Caco-2 (cell line): ENCODE measurements at places on chromosomes 2 and 18.
A peak's percentile ranks its signal among the peaks of the same experiment; 100 is the strongest.

DNA sequence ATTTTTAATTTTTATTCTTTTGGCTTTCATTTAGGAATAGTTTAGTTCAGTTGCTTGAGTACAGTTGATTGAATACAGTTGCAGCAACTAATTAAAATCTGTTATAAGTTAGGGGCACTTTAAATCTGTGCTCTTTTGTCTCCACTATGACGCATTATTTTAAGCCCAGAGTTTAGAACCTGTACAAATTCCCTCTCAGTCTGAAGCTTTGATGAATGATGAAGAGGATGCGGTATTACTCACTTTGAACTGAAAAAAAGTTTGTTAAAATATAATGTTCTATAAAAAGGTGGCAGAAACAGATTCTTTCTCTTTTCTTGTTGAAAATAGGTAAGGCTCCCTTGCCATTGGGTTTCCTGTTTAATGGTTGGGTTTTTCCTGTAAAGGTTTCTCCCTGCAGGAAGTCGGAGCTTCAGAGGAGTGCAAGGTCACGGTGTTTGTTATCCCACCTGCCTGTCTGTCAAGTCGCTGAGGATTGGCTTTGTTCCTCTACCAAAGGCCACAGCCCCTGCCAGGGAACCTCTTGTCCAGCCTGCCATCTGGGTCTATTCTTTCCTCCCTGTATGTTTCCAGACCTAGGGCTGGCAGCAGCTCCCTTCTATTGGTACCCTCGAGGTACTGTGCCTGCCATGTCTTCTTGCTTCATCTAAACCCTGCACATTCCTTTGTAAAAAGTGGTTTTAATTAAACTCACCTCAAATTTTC is 43.8 kb upstream of the FN1 start:
- DNase-seq: no peak

DNA sequence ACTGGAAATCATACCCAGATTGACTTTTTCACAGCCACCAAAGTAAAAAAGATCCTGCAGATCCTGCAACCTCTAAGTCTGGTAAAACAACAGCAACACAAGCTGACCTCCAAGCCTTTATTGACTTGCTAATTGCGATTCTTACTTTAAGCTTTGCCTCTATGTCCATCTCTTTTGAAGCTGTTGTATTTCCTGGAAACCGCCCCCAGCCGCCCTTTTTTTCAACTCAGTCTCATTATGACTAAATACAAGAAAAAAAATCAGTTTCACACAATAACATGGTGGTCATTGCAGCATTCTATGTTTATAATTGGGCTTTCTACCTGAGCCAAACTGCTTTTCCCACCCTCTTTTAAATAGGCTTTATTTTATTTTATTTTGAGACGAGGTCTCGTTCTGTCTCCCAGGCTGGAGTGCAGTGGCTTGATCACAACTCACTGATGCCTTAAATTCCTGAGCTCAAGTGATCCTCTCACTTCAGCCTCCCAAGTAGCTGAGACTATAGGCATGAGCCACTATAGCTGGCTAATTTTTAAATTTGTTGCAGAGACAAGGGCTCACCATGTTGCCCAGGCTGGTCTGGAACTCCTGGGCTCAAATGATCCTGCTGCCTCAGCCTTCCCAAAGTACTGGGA is 76.2 kb downstream of the MOGAT1 start:
- DNase-seq: no peak

GRCh38 chr18:75441896-75442295 is 14.4 kb upstream of the SMIM21 start:
- no peak for DNase-seq

GRCh38 chr2:47386551-47386950 is 16.4 kb upstream of the MSH2 start:
- DNase-seq: no peak

GRCh38 chr2:54722641-54723040 is 821 bp upstream of the EML6 start:
- DNase-seq: no peak

- DNase-seq: peak; percentile 17
Measured at GRCh38 chr18:42338683-42339082, 383.6 kb downstream of the PIK3C3 start.

- DNase-seq: no peak
Measured at GRCh38 chr2:217857624-217858506, 144.9 kb downstream of the TNS1 start.

DNA sequence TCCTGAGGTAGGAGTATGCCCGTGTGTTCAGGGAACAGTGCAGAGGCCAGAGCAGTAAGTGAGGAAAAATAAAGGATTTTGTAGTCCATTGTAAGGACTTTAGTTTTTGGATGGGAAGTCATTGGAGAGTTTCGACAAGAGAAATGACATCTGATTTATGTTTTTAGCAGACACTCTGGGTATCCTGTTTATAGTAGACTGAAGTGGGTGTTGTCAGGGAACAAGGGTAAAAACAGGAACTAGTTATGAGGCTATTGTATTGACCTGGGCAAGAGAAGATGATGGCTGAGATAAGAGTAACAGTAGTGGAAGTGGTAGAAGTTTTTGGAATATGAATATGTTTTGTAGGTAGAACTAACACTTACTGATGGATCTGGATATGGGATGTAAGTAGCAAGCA is 59.8 kb downstream of the GTF2A1L start:
- DNase-seq: no peak

DNA sequence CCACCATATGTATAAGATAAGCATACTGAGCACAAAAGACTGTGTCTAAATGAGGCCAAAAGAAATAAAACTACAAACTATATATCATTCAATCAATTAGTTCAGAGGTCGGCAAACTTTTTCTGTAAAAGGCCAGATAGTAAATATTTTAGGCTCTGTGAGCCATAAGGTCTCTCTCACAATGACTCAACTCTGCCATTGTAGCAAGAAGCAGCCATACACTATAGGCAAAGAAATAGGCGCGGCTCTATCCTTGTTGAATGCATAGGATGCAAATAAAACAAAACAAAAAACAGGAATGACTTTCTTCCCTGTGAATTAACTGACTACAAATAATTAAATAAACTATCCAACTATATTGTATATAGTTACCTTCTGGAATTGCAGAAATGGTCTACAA is 8.6 kb upstream of the CCDC88A start:
- no peak for DNase-seq

DNA sequence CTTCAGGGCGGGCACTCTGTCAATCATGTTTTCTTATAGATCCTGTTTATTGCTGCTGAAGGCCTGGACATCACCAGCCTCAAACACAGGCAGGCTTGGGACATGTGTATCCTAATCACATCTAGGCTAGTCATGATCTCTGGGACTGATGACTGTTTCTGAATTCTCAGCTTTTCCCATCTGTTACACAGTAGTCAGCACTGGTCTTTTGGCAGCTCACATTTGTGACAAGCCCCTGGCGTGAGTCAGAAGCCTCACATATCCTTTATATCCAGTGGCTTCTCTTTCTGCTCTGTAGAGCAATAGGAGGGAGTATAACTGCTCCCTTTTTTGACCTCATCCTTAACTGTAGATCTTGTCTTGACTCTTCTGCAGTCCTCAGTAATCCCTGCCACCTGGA is 4.5 kb downstream of the SEMA4F start:
- DNase-seq: no peak

DNA sequence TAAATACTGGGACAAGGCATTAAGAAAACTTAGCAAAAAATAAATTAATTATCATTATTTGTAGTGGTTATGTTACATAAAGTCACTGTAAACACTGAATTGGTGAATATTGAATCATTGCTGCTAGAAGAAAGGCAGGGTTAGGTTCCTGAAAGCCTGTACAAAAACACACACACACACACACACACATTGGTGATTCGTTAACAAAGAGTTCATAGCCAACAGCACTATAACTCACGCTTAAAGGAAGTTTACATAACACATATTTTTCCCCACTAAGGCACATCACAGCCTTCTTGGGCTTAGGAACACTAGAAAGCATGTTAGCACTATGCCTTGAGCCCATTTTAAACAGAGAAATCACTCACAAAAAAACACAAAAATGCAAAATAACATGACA is 690.0 kb upstream of the PIK3C3 start:
- DNase-seq: no peak

DNA sequence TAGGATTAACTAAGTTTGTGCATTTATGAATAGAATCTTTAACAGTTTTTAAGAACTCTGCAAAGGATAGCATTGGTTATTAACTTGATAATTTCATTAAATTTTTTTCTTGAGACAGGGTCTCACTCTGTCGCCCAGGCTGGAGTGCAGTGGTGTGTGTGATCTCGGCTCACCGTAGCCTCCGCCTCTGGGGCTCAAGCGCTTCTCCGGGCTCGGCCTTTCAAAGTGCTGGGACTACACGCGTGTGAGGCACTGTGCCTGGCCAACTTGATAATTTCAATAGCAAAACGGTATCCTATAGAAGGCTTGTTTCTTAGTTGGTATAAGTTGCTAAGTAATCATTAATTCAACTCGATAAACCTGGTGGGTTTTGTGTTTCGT is 38.0 kb downstream of the ADNP2 start:
- no peak for DNase-seq

GRCh38 chr2:127698553-127699355 is 2.5 kb upstream of the SFT2D3 start:
- no peak for DNase-seq

DNA sequence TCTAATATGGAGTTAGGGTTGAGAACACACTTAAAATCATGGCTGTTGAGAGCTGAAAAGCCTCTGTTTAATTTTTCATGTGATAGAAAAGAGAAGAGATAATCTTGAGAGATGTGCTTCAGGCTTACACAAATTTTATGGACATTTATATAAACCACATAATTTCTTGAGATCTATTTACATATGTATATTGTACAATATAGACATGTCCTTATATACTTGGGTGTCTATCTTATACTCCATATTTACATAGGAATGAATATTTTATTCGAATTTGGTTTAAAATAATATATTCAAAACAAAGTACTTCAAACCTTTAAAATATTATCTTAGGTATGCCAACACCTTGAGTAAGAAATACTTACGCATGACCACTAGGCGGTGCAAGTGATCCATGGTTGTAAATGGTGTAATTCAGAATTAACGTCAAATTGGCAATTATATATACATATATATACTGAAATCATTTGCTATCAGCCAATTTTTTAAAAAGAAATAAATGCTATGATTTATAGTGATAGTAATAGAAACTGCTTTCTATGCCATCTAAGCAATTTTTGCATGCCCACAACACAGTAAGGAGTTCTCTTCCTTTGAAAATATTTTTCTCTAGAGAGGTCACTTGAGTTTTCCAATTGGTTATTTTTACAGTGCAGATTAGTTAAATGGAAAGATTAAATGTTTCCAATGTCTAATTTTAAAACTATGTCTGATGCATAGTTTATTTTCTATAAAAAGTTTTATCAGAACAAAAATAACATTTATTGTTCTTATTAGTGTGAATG is 37.6 kb upstream of the SPAG16 start:
- peak; percentile 44 for DNase-seq

DNA sequence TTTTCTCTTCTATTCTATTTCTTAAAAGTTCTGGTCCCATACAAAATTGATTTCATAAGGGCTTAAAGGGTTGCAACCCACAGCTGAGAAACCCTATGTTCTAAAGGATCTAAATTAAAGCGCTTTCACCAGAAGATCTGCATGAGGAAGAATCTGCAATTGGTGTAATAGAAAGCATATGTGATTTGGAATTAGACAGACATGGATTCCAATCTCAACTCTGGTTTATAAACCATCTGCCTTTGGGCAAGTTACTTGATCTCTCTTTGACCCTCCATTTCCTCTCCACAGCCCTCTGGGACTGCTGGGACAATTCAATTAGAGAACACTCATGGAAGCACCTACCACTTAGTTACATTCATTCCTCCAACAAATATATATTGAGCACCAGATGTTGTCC is 178.7 kb downstream of the ANTXR1 start:
- DNase-seq: no peak

DNA sequence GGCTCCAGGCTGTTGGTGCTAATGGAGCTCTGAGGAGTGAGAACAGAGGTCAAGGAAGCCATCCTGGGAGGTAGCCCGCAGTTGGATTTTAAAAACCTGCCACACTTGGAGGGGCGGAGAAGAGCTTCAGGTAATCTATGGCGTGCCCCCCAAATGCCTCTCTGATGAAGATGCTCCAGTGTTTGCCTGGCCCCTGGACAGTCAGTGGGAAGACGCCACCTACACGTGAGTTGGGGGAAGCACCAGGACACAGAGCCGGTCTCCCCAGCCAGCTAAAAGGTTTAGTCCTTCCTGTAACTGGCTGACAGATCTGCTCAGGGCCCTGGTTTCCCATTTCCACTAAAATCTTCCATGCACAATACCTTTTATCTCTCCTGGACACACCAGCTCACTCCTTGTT is 225.0 kb downstream of the TTC32 start:
- DNase-seq: no peak

DNA sequence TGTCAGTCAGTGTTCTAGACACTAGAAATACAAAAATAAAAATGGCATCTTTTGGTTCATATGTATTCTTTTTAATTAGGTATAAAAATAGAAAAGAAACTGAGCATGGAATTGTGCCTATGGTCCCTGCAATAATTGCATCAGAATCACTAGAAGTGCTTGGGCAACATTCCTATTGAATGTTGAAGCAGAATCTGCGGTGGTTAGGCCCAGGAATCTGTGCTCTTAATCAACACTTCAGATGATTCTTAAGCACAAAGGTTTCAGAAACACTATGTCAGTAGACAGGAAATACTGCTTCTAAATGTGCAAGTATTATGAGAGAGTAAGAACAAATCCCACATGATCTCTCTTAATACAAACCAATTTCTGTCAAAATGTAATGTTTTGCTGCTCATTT is 20.3 kb upstream of the RBBP8 start:
- no peak for DNase-seq
